ENCODE measurements at places on chromosomes 11 and 22.

- no peak for DNase-seq
Observed at GRCh38 chr11:65479184-65480145, 19.4 kb upstream of the MALAT1 start.

DNA sequence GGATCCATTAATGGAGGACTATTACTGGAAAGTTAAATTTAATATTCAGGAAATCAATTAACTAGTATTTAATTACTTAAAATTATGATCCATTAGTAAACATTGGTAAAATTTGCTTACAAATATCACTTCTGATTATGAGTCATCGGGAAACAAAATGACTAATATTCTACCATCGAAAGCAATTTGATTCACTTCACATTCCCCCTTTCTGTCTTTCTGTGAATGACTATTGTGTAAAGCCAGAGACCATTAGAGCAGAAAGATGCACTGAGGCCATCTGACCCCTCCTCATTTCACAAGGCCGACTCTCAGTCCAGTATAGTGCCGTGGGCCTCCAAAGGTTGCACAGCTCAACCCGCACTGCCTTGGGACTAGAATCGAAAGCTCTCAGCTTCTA is 619.0 kb downstream of the OPCML start:
- DNase-seq, result no peak

GRCh38 chr22:21641417-21641788 is 699 bp upstream of the SDF2L1 start:
- peak; percentile 31 for DNase-seq

- no peak for DNase-seq
Observed at GRCh38 chr22:43198936-43199335, 12.0 kb upstream of the TTLL12 start.

- DNase-seq, result no peak
Observed at GRCh38 chr11:112861356-112861755, 99.9 kb upstream of the NCAM1 start.

GRCh38 chr11:35427071-35427470 is 7.7 kb upstream of the SLC1A2 start:
- no peak for DNase-seq
